ENCODE measurements at places on chromosomes 7 and 10.

DNA sequence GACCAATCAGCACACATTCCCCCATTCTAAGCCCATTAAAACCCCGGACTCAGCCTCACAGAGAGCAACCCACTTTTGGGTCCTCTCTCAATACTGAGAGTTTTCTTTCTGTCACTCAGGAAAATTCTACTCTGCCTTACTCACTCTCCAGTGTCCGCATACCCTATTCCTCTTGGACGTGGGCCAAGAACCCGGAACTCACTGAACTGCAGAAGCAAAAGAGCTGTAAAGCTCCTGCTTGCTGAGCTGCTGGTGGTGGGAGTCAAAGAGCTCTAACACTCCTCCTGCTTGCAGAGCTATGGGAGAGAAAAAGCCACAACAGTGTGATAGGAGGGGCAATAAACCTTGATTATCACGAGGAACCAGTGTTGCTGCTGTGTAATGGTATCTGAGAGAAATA lies 386.9 kb downstream of the POM121L12 start:
- DNase-seq: no peak

GRCh38 chr7:95493844-95494243 lies 8.1 kb downstream of the ASB4 start:
- no peak for DNase-seq

DNA sequence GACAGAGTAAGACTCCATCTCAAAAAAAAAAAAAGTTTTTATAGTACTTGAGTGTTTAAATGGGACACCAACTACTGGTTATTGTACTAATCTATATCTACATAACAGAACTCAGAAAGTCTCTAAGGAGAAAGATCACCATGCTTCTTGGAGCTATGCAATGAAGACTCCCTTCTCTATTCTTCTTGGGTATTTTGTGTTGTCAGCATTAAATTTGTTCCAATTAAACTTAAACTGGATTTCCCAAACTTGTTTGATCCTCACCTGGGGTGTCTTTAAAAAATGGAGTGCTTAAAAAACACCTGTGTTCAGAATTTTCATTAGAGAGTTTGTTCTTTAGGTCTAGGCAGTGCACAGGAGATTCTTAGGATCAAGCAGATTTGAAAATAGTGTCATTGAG lies 536.0 kb downstream of the GATA3 start:
- DNase-seq: no peak

DNA sequence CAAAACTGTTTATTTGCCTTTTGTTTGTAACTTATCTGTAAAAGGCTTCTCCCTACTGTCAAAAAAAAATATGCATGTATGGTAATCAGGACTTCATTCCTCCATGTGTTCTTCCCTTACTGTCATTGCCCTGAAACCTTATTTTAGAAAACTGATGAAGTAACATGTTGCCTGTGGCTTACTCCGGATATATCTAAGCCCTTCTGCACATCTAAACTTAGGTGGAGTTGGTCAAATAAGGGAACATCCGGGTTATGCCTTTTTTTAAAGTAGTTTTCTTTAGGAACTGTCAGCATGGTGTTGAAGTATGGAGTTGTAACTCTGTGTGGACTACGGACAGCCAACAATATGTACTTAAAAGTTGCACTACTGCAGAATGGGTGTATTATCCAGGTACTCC lies 6.2 kb downstream of the SAR1A start:
- no peak for DNase-seq

DNA sequence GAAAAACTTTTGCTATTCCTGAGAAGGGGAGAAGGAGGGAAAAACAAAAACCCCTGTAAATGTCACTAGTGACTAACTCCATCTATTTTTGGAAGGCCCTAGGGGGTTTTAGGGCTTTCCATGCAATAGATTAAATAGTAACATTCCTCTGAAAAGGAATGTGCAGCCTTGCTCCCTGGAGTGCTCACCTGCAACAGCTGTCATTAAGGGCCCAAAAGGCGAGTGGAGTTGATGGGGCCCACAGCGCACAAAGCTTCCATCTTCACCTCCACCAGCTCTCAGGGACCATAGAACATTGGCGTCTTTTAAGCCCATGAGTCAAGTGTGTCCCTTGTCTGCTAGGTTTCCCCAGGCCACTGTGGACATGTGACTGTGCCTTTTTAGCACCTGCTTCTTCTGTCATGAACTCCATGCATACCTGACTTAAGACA lies 58.0 kb upstream of the IL6 start:
- DNase-seq: no peak

DNA sequence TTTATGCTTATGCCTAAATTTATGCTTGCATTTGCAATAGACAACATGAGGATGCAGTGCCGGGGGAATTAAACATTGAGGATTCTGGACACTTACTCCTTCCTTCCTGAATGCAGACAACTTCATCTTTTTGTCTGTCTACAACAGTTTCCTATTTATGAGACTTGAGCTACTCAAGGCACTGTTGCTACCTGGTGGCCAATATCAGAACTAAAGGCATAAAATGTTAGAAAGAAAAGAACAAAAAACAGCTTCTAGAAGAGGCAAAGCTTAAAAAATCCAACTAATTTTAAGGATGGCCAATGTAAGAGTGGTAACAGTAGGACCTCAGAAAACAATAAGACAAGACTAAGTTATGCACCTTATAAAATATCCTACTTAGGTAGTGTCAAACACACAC lies 144.5 kb upstream of the PTN start:
- no peak for DNase-seq

GRCh38 chr7:1673581-1674118 lies 3.6 kb downstream of the ELFN1 start:
- no peak for DNase-seq

- DNase-seq: no peak
These were observed 39.3 kb upstream of the MMD2 start for GRCh38 chr7:4998244-4998643.

DNA sequence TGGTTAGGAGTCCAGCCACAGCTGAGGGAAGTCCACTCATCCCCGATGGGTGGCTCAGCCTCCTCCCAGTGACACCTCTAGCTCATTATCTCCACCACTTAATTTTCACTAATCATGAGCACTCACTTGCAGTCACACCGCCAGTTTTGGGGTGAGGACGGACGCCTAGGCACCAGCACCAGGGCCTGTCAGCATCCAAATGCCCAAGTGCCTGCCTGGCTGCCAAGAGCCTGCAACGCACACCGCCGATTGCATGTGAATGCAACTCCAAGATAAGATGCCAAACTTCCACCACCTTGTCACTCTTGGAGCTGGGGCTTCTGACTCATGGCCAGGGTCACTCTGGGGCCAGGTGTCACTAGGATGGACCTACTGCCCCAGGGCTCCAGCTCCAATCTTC lies 24.4 kb upstream of the SMARCD3 start:
- no peak for DNase-seq

Data from OCI-M1 (cell line).